ENCODE measurements at places on chromosomes 4 and X. TPM values are rescaled to one million over a fixed set of nuclear protein-coding genes. Genes with fewer than 3 reads are reported as not detected.

The CTSO gene
- 39.1 TPM for polyA plus RNA-seq

The CFAP299 gene
- polyA plus RNA-seq, result not detected

The MID2 gene
- 6.8 TPM for polyA plus RNA-seq

The DCX gene
- not detected for polyA plus RNA-seq

The CITED1 gene
- not detected for polyA plus RNA-seq

The MID1 gene
- not detected for polyA plus RNA-seq

The ADRA2C gene
- polyA plus RNA-seq, result not detected

The FGD1 gene
- 0.67 TPM for polyA plus RNA-seq

DNA sequence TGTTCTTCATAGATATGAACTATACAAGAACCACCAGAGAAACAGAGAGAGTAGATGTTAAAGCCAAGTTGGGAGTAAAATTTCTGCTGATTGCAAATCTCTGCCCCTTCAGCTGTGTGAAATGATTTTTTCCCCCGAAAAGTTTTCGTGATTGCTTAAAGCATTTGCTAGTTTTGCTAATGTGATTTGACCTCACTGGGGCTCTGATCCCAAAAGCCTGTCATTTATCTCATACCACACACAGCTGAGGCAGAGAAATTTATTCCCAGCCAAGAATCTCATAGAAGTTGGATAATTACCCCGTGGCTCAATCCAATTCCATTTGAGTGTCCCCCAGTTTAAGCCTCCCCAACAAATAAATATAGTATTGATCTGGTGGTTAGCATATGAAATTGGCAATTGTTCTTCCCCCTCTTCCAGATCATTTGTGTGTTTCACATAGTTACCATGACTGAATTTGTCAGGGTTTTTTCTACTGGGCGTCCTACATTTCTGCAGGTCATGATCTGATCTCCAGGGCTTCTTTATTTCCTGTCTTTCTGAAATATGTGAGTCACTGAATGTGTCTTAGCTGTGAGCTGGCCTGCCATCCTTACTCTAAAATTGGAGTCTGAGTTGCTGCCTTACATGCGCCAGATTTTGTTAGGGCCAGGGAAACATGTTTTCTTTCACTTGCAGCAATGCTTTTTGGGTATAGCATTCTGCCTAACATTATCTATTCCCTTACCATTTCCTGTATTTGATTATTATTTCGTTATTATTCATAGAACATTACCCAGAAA is 167.5 kb upstream of the FRMPD4 start:
- DNase-seq, result no peak

- DNase-seq, result no peak
Observed at GRCh38 chr4:110032603-110033002, 119.9 kb downstream of the EGF start.

DNA sequence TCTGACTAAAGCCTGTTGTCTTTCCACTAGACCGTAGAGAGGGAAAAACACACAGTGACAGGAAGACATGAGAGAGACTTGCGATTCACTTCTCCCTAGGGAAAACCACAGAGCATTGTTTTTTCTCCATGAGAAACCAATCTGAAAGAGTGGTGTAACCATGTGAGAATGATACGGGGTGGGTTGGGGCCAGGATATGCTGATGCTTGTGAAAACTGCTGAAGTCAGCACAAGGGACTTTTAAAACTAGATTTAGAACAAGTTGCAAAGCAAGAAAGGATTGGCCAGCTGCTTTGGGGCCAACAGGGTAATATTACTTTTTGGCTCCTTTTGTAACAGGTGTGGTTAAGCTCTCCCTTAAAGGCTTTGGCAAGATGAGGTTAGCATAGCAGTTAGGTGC is 66.1 kb downstream of the NHSL2 start:
- DNase-seq, result no peak

- no peak for DNase-seq
Observed at GRCh38 chr4:98249831-98250230, 11.4 kb upstream of the RAP1GDS1 start.

- DNase-seq, result no peak
Observed at GRCh38 chr4:152705903-152706302, 26.1 kb upstream of the TMEM154 start.

DNA sequence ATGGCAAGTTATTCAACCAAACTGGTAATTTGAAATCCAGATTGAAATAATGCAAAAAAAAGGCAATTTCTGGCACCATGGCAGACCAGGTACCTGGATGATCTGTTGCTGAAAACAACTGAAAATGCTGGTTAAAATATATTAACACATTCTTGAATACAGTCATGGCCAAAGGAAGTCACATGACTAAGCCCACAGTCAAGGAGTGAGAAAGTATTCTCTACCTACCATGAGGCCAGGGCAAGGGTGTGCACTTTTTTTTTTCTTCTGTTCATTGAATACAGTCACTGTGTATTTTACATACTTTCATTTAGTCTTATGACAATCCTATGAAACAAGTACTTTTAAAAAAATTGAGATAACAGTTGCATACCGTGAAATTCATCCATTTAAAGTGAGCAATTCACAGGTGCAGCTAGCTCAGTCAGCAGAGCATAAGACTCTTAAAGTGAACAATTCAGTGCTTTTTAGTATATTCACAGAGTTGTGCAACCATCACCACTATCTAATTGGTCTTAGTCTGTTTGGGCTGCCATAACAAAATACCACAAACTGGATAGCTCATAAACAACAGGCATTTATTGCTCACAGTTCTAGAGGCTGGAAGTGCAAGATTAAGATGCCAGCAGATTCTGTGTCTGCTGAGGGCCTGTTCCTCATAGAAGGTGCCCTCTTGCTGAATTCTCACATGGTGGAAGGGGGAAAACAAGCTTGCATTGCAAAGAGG is 4.8 kb upstream of the MPP1 start:
- no peak for DNase-seq

- DNase-seq, result peak; percentile 50
Observed at GRCh38 chrX:150362599-150363481, at the start of gene MAMLD1. MAMLD1 (plus strand) TSS chrX:150363317; CDS start chrX:150445517, 82,200 bp downstream.

DNA sequence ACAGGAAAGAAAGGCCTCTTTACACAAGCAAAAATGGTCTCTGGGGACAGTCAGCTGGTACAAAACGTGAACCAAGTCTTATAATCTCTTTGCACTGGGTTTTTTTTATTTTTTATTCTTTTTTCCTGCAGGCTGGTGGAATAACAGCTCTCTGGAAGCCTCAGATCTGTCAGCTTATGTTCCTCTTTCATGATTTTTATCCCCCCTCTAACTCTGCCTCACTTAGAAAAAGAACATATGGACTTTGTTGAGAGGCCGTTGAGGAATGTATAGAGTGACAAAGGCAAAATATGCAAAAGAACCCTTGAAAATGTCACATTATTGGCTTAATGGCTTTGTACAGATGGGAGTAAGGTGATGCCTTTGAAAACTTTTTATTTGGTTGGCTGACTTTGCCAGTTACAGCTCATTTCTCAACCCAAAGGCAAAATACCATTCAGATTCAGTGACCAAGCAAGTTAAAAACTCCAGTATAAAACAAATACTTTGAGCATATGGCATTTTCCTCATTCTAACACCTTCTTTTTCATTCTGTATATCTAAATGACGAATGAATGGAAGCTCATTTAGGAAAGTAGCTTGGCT is 111.1 kb downstream of the RNF150 start:
- no peak for DNase-seq

- DNase-seq, result no peak
Observed at GRCh38 chr4:73606465-73606974, 13.7 kb downstream of the RASSF6 start.

DNA sequence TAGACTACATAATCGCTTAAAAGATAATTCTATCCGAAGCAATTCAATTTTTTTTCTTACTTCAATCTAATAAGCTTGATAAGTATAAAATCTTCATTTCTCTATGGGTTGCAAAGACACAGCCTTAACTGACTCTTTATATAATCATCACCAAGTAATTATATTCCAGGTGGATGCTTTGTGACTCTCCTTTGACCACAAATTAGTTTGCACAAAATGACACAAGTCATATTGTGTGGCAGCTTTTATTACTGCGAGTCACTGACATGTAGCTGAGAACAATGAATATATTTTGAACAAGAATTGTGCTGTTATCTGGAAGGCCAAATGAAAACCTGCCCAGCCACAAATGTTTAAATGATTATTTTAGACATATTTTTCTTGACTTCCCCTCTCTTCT is 1727.8 kb downstream of the ARAP2 start:
- no peak for DNase-seq

DNA sequence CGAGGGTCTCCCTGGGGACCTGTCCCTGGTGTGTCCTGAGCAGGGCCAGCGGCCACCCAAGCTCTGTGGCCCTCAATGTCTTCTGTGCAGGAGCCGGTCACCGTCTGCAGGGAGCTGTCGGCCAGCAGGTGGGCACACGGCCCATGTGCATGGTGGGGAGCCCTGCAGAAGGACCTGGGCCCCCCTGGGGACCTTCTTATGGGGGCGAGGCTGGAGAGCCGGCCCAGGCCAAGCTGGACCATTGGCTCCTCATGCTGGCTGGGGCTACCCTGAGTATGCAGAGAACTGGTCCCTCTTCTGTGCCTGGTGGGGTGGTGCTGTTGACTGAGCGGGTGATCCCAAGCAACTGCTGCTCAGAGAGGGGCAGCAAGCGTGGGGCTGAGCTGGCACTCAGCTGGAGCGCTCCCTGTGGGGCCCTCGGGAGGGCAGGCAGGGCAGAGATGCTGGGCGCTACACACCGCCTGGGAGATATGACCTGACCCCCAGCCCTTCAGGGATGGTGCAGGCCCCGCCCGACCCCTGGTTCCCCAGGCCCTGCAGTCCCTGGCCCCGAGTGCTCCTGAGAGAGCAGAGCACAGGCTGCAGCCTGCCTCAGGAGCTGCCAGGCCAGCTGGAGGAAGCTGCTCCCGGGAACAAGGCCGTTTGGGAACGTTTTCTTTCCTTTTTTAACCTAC is 14.8 kb downstream of the NAT8L start:
- DNase-seq, result no peak

DNA sequence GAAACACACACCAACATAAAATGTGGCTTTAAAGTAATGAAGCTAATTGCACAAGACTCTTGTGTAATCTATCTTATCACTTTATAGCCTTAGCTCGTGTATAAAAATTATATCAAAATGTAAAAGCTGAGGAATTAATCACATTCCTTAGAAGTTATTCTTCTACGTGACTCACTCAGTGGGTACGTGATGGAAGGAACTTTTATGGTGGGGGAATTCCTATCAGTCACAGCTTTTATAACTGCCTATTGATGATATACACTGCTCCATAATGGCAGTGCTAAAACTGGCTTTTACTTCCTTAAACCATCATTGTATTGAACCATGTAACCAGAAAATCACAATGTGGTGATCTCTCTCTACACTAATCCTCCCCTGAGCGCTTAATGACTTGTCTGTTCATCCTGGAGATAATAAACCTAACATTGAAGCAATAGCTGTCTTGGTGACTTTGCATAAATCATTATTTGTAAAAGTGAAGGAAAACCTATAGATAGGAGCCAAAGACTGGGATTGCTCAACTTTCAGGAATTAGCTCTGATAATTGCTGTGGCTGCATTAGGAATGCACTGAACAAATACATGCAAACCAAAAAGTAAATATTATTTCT is 276.7 kb downstream of the GBA3 start:
- DNase-seq, result no peak

- DNase-seq, result no peak
Observed at GRCh38 chr4:153844144-153844543, 55.3 kb upstream of the SFRP2 start.

DNA sequence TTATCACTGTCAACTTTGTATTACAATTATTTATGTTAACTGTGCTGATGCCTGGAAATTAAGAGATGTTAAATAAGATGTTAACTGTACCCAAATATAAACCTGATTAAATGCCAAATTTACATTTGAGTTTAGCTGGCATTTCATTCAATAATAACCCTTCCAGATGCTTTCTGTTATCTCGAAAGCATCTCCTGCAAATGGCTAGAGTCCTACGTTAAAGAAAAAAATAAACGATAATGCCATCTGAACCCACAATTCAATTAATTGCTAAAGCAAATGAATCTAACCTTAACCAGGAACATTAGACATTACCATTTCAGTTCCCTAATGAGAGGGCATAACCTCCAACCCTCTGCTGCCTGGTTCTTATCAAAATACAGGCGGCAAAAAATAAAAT is 145.0 kb downstream of the ADAMTS3 start:
- DNase-seq, result no peak

DNA sequence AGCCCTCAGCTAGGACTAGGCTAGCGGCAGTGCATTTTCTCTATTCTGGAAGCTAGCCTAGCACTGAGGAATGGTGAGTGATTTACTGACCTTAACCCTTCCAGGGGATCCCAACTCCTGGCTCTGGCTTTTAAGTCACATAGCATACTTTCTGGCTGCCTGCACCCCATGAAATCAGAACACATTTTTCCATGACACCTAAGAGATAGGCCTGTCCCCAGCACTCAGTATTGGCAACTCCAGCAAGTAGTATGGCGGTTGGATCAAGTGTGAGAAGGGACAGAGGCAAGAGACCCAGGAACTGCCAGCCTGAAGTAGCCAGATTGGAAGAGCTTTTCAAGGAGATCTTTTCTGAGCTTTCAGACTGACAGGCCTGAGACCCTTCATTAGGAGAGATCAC is 8.2 kb downstream of the FGF16 start:
- no peak for DNase-seq

GRCh38 chrX:110228453-110228852 is 89.4 kb downstream of the AMMECR1 start:
- no peak for DNase-seq

GRCh38 chr4:185534511-185534865 is 819 bp downstream of the PDLIM3 start:
- DNase-seq, result no peak

- DNase-seq, result no peak
Observed at GRCh38 chr4:109921384-109921808, 8.7 kb downstream of the EGF start.

GRCh38 chrX:10526451-10526850 is 93.9 kb downstream of the MID1 start:
- no peak for DNase-seq

GRCh38 chr4:69689599-69689998 is 36.6 kb upstream of the UGT2A1 start:
- no peak for DNase-seq

GRCh38 chrX:7127056-7127455 is 20.5 kb upstream of the STS start:
- DNase-seq, result no peak

DNA sequence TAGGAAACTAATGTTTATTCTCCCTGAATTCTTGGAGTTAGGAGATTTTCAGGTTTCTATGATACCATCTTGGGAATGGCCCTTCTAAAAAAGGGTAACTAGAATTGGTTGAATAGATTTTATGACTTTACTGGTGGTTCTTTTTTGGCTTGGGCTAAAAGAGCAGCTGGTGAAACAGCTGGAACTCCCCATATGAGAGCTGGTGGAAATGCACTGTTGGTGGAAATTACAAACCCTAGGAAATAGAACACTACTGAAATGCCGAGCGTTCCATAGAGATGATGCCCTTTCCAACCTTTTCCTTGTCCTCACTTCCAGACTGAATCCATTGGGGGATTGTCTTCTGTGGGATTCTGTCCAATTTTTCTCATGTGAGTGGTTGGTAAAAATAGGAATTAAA is 139.5 kb downstream of the STIM2 start:
- DNase-seq, result no peak

All from CD8-positive, alpha-beta memory T cell (primary cell).